ENCODE measurements at places on chromosomes 3 and 15.
A peak's percentile ranks its signal among the peaks of the same experiment; 100 is the strongest.

GRCh38 chr15:62569460-62570404 is 404.6 kb upstream of the C2CD4B start:
- peak; percentile 77 for DNase-seq

GRCh38 chr3:127749361-127749760 is 73.0 kb downstream of the MGLL start:
- no peak for DNase-seq

- no peak for DNase-seq
Measured at GRCh38 chr3:187992609-187993008, 161.3 kb upstream of the LPP start.

- no peak for DNase-seq
Measured at GRCh38 chr3:123444023-123444422, 4.9 kb downstream of the ADCY5 start.

DNA sequence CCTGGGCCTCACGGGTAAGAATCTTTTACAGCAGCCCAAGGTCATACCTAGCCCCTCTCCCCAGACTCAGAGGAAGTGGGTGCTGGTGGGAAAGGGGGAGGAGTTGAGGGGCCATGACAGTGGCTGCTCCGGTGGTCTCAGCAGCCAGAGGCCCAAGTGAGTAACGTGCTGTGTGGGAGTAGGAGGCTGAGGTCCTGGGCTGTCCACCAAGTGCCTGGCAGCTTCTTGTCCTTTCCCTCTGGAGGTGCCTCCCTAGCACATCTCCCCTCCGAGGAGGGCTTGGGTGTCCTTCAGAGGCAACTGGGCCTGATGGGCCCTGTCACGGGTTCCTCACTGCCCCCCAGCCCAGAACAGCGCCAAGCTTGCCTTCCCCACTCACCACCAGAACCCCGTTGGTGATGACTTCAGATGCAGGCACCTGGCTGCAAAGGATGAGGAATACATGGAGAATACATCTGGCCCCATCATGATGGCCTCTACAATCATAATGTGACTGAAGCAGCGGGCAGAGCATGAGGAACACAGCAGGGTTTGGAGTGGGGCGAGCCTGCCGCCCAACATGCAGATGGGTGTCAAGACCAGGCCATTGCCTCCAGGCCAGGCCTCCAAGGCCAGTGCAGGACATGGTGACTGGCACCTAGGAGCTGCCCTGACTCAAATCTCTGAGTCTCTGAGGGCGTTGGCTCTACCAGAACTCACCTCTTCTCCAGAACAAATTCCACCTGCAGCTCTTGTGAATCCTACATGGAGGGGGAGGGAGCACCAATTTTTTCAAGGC is 3.3 kb downstream of the PLA2G4F start:
- no peak for DNase-seq

DNA sequence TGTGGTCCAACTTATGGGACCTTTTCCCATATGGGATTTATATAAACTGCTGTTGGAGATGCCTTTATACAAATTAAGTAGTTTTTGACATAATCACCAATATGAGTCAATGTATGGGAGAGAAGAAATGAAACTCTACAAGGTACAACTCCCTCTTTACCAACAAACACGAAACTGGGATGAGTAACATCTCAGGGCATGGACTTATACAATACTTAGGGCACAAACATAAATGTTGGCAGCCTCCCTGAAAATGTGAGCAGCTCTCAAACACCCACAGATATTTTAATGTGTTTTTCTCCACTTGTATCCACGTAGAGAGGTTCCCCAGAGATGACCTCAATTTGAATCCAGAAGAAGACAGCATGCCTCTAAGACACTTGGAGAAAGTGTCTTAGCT is 161.6 kb downstream of the MAGI1 start:
- DNase-seq, result no peak

- DNase-seq, result no peak
Measured at GRCh38 chr3:80870476-80871041, 890.9 kb downstream of the GBE1 start.

GRCh38 chr15:59369597-59369996 is 3.1 kb downstream of the MYO1E start:
- DNase-seq, result no peak
